Stimulated activated CD4-positive, alpha-beta T cell treated with anti-CD3 and anti-CD28 coated beads, Interleukin-1b, Interleukin-23, amount 100 ng/mL, for 1 hour (primary cell): ENCODE measurements at places on chromosomes 3 and 15.

GRCh38 chr3:147423798-147424580, 14.8 kb downstream of the ZIC1 start:
- no peak for DNase-seq

- DNase-seq: no peak
These were observed 50.4 kb upstream of the TRA2B start for GRCh38 chr3:185988080-185988815.

GRCh38 chr15:57730876-57731275, 24.4 kb downstream of the POLR2M start:
- no peak for DNase-seq

DNA sequence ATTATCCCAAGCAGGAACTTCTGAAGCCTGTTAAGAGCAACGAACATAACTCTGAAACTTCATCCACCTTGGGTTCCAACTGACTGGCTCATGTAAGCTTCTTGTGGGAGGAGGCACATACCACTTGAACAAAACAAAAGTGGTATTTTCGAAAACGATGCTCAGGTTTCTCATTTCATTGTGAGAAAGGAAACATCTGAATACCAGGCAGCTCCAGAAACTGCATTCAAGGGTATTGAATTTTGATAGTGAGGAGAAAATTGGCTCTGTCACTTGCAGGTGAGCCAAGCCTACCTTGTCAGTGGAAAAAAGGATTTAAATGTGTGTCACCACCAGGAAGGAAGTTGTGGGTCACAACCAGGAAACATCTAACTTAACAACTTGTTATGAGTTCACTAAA, 218.1 kb upstream of the SATB1 start:
- DNase-seq: no peak

- DNase-seq: no peak
These were observed 191.7 kb upstream of the TLE3 start for GRCh38 chr15:70289191-70289955.

DNA sequence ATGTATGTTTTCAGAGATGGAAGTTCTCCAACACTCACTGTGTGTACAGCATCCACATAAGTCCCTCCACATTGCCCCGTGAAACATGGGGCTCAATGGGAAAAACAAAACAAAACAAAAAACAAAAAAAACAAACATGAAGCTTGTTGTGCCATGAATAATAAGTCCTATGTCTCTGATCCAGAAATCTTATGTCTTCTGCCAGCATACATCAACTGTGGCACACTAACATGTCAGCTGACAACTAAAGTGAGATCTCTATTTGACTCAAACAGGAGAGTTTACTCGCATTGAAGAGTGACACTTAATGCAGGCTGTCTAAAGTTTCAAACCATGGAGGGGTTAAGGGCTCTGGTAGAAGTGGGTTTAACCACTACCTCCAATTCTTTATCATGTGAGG, 180.2 kb upstream of the ROBO1 start:
- no peak for DNase-seq

GRCh38 chr3:52007291-52007690, 11.6 kb upstream of the RPL29 start:
- DNase-seq: no peak

- no peak for DNase-seq
These were observed 18.8 kb downstream of the BCL2L10 start for GRCh38 chr15:52093539-52094510.
